HEK293T (cell line): ENCODE measurements at places on chromosomes 4 and X.
A peak's percentile ranks its signal among the peaks of the same experiment; 100 is the strongest.

DNA sequence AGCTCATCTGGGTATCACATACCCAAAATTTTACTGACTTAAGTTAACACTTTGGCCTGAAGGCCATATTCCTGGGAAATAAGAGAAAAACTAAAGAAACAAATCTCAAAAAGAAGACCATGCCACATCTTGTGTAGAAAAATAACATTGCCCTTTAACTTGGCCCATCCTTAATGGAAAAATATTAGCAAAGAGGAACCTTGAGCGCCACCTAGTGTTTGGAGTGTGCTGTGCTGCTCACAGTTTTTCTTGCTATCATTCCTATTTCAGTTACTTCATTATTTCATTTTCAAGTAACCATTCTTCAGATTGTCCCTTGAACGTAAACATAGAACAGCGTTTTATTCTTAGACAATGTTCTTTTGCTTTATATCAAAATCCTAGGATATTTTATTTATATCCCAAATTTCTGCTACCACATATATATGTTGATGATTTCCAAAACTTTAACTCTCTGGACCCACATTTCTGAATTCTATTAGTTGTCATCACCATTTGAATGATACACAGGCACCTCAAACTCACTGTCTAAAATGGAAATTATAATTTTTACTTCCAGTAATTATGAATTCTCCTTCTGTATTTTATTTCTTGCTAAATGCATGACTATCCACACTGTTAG is 999.0 kb upstream of the ADGRL3 start:
- DNase-seq, result peak; percentile 33

GRCh38 chr4:173360587-173361221 is 10.1 kb upstream of the SAP30 start:
- peak; percentile 14 for DNase-seq

DNA sequence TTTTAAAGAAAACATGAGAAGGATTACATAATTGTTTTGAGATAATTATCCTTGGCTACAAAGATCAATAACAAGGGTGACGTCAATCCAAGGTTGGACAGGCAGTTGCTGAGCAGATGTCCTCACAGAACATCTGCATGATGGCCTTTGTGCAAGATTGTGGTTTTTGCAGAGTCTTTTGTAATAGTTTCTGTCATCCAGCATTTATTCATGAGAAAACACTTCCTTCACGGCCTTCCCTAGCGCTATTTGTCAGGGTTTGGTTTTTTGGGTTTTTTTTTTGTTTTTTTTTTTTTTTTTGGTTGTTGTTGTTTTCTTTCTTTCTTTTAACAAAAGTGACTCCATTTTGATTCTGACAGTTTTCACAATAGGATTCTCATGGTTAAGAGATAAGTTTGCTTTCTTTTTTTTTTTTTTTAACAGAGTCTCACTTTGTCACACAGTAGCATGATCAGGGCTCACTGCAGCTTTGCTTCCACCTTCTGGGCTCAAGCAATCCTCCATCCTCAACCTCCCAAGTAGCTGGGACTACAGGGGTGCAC is 31.5 kb upstream of the ELF2 start:
- no peak for DNase-seq

GRCh38 chr4:172390331-172390730 is 577.1 kb downstream of the GALNTL6 start:
- no peak for DNase-seq

DNA sequence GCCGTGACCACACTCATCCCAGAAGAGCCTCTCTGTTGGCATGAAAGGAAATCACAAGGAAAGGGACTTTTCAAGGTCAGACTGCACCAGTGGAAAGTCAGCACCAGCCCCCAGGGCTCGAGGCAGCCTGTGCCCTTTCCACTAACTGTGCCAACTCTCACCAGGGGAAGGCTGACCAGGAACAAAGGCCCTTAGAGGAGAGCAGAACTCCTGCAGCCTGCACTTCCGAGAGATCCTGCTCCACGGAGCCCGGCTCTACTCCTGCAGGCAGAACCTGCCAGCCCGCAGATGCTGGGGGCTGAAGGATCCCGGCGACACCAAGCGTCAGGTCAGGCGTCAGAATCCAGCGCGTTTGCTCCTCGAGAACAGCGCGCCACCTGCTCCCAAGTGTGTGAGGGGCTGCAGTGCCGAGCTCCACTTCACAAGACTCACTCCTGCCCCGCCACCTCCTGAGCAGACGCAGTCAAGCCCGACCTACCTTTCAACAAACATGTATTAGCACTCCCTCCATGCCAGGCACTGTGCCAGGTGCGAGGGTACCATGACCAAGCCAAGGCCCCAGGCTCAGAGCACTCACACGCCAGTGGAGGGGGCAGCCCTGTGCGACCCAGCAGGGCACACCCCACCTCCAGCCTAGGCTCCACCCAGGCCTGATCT is 13.6 kb upstream of the HELT start:
- DNase-seq, result no peak

GRCh38 chr4:140149846-140150635 is 3.9 kb downstream of the MAML3 start:
- peak; percentile 62 for DNase-seq

DNA sequence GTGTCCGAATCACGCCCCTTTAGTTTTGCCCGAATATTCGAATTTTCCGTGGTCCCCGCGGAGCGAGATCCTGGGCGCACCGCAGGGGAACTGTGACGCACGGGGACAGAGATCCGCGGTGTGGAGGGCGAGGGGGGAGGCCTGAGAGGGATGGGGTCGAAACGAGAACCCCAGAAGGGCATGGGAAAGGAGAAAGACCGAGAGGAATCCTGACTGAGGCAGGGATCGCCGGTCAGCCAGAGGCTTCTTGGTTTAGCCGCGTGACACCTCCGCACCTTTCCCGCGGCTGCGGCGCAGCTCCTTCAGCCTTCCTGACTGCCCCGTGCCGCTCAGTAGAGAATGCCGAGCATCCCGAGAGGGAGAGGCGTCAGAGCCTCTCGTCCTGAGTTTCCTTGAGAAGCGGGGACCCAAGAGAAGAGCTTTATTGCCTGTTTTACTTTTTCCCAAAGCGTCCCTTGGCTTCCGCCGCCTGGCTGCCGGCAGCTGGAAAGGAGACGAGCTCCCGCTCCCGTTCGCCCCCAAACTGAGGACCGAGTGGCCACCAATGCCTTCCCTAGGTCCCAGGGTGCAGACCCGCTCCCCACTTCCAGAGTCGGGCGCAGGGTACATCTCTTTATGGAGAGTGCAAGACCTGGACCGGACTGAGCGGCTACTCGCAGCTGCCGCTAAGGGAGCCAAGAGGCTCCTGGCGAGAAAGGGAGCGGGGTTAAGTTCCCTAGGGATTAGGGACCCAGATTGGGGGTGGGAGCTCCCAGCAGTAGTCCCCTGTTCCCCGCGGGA is 911 bp upstream of the GPR50 start:
- DNase-seq, result peak; percentile 10

DNA sequence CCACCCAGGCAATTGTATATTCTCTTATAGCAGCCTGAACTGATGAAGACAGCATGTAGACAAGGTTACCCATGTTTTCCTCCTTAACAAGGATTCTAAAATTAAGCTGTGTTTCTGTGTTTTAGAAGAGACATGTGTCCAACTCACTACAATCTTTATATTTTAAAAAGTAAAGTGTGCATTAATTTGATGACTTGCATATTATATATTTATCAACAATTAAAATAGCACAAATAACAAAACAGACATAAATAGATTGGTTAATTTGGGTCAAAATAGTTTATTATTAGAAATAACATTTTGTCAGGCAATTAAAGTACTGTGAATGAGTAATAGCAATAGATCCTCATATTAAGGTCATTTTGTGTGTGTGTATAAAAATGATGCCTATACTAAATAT is 357.1 kb downstream of the PDGFC start:
- DNase-seq, result no peak

DNA sequence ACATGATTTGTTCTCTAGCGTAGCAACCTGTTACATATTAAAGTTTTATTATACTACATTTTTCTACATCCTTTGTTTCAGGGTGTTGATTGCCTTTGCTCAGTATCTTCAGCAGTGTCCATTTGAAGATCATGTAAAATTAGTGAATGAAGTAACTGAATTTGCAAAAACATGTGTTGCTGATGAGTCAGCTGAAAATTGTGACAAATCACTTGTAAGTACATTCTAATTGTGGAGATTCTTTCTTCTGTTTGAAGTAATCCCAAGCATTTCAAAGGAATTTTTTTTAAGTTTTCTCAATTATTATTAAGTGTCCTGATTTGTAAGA is 2.4 kb downstream of the ALB start:
- no peak for DNase-seq

- DNase-seq, result no peak
These were observed 2.0 kb downstream of the MID1IP1 start for GRCh38 chrX:38803243-38803587.

GRCh38 chr4:7650606-7651385 is 216.1 kb upstream of the PSAPL1 start:
- DNase-seq, result peak; percentile 77

DNA sequence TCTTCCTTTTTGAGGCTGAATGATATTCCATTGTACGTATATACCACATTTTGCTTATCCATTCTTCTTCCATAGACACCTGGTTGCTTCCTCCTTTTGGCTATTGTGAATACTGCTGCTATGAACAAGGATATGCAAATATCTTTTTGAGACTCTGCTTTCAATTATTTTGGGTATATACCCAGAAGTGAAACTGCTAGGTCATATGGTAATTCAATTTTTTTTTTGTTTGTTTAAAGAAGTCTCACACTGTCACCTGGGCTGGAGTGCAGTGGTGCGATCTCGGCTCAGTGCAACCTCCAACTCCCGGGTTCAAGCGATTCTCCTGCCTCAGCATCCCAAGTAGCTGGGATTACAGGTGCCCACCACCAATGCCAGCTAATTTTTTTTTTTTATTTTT is 75.3 kb downstream of the METTL14 start:
- no peak for DNase-seq

- DNase-seq, result no peak
These were observed 1.4 kb upstream of the CRMP1 start for GRCh38 chr4:5894266-5894665.

GRCh38 chr4:24245491-24245820 is 338.9 kb downstream of the DHX15 start:
- no peak for DNase-seq

DNA sequence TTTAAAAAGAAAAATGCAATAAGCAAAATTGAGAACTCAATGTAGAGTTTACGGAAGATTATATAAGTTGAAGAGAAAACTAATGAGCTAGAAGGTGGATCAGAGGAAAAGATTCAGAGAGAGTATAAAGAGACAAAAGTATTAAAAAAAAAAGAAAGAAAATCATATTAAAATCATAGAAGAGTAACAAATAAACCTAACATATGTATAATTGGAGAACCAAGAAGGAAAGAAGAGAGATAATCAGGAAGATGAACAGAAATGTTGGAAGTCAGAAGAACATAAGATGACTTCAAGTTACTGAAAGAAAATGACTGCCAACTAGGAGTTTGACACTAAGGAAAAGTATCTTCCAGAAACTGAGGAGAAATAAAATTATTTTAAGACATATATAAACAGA is 34.3 kb upstream of the ANTXR2 start:
- DNase-seq, result no peak

- no peak for DNase-seq
These were observed 48.4 kb upstream of the MAP3K15 start for GRCh38 chrX:19563746-19564145.

GRCh38 chr4:114364857-114365256 is 233.8 kb upstream of the UGT8 start:
- no peak for DNase-seq

GRCh38 chrX:5807181-5807580 is 421.5 kb downstream of the NLGN4X start:
- DNase-seq, result no peak

DNA sequence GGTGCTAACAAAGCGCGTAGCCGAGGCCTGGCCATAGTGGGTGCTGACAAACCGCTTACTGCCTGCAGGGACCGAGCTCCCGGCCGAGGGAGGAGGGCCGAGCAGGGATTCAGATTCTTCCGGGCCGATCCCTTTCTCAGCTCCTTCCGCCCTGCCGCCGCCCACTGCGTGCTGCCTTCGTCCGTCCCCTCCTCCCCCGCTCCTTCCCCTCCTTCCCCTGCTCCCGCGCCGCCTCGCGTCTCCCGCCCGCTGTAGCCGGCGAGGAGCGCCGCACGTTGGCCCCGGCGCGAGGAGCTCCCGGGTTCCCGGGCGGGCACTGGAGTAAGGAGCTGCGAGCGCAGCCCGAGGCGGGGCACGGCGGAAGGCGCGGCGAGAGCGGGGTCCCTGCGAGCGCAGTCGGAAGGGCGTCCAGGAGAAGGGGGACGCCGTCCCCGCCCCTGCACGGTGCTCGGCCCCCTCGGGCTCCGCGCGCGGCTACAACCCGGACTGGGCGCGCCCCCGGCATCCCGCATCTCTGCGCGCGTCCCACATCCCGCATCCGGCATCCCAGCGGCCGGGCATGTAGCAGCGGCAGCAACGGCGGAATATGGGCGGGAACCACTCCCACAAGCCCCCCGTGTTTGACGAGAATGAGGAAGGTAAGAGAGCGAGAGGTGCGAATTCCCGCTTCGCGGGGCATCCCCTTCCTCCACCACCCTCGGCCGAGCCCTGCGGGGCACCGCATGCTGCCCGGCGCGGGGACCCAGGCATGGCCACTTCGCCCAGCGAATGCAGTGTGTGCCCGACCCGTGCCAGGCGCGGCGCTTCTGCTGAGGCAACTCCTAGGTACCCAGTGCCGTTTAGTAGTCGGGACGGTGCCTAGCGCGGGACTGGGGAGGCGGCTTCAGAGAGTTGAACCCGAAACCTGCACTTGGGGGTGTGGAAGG is at the start of gene STK32B:
STK32B (plus strand) TSS at position 203 of the 926 bp plus-strand sequence.
- peak; percentile 67 for DNase-seq

DNA sequence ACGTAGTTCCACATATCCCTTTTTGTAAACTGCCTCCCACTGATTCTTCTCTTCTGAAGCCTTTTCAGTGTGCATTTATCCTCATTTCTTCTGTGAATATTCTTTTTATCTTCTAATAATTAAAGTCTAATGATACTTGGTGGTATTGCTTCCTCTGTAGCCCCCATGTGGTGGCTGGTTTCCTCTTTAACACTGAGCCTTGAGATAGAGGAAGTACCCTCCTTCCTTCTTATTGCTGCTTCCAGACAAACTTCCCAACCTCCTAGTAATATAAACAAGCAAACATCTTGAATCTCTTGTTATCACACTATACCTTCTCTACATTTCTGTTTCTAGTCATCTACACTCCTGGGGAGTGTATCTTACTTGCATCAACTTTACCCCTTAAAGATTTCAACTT is 310.5 kb upstream of the GIMD1 start:
- no peak for DNase-seq
